Heart left ventricle (tissue), 16 donors: ENCODE measurements at places on chromosomes 12 and 14.

GRCh38 chr12:64701283-64701682 is 57.9 kb downstream of the GNS start:
- no peak for DNase-seq

DNA sequence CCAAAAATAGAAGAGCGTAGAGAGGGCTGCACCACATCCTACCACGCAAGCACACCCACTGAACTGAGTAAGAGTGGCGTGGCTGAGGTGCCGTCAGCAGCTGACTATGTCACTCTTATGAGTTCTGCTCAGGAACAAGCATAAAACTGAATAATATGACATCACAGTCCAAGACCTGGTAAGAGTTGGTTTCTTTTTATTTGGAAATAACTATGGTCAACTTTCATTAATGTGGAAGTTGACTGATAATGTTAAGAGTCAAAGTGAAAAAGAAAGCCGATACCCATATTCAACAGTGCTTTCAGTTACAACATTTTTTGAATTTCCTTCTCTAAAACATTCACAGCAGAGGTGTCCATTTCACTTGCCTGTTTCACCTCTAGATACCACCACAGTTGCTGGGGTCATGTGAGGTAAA is 44.6 kb downstream of the GNS start:
- DNase-seq: no peak

GRCh38 chr12:20601668-20602280 is 93.4 kb upstream of the SLCO1C1 start:
- DNase-seq: no peak

DNA sequence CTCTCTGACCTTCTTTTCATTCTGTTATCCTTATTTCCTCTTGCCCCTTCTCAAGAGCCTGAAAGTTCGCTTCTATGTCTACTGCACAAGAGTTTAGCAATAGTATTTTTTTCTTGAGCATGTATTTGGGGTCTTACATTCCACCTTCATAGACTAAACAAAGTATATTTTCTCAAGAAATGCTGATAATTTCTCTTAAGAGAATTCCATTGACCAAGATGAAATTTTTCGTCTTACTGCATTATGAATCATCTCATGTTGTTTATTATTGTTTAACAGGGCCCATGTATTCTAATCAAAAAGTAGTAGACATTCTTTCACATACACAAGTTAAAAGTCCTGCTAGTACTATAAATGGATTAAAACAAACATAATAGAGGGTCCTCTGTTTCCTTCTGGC is 219.3 kb downstream of the C12orf50 start:
- DNase-seq: no peak

DNA sequence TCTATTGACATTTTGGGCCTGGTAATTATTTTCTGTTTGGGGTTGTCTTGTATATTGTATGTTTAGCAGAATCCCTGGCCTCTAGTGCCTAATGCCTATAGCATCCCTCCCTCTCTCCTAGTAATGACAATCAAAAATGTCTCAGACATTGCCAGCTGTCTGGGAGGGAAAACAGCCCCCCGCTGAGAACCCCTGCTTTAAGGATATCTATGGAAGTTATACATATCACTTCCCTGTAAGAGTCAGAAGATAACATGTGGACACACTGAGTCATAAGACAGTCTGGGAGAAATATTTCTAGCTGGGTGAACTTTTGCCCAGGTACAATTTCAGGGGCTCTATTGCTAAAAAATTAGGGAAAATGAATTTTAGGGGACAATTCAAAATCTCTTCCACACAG is 255.0 kb downstream of the PAWR start:
- DNase-seq: no peak

GRCh38 chr12:54631988-54632728 is 2.5 kb downstream of the LACRT start:
- DNase-seq: no peak

DNA sequence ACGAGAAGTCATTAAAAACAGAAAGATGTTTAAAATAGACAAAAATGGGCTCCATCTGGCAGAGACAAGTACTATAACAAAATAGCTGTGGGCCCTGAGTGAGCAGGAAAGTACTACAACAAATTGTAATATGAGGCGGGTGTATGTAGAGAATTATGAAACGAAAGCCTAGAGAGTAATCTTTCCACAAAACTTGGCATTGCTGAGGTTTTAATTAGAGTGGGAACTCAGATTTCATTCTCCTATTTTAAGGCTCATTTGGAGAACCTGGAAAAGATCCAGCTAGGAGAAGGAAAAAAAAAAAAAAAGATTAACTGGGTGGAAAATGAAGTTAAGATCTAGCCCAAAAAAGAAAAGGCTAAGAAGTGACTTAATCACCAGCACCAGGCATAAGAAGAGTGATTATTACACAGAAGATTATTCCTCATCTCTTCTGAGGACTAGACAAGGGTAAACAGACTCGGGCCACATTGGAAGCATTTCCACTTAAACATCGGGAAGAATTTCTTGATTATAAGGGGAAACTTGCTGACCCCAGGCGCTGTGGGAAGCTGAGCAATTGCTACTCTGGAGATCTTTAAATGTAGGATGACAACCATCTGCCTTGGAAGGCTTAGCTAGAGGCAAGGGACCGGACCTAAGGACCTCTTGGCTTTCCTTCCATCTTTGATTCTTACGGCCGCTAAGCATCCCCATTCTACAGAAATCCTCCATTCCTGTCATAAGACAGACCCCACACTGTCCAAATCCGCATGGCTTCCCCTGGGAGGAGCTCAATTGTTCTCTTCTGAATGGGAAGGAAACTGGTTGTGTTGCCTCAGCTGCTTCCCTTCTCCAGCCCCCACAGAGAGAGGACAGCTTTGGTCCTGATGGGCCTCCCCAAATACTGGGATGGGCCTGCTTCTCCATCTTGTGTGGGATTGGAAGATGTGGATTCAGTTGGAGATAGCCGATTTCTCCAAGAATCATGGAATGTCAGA is 40.6 kb downstream of the IGF1 start:
- DNase-seq: peak; percentile 43

GRCh38 chr12:7144414-7145120 is 14.4 kb downstream of the CLSTN3 start:
- DNase-seq: no peak

GRCh38 chr12:54304187-54304810 is 3.5 kb upstream of the NFE2 start:
- peak; percentile 74 for DNase-seq
